ENCODE measurements at places on chromosomes 1 and 21. TPM values are rescaled to one million over a fixed set of nuclear protein-coding genes. Genes with fewer than 3 reads are reported as not detected.

- DNase-seq: no peak
Measured at GRCh38 chr1:209689477-209689876, 14.3 kb downstream of the G0S2 start.

DNA sequence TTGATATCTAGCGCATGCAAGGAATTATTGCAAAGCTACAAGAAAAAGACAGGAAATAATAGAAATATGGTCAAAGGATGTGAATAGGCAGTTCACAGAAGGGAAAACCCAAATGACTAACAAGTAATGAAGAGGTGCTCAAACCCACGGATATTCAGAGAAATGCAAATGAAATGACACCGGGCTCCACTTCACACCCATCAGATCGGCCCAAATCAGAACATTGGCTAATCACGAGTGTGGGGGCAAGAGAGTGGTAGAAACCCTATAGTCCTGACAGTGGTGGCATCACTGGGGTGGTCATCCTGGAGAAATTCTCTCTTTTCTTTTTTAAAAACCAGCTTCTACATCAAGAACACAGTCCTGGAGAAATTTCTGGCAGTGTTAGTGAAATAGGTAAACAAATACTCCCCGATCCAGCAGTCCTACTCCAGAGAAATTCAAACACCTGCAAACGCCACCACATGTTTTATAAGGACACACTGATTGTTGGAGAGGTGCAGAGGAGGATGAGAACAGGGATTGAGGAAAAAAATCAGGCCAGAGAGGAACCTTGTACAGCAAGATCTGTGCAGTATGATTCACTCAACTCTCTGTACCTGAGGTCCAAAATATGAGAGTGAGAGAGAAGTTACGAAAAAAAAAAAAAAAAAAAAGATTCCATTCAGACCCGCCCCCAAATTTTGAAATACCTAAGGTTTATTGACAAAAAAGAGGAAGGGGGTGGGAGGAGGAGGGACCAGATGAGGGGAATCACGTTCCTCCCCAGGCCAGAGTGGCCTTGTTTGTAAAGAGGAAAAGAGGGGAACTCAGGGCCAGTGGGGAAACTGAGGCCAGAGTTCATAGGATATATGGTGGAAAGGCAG lies 9.2 kb upstream of the TNFRSF1B start:
- DNase-seq: no peak

DNA sequence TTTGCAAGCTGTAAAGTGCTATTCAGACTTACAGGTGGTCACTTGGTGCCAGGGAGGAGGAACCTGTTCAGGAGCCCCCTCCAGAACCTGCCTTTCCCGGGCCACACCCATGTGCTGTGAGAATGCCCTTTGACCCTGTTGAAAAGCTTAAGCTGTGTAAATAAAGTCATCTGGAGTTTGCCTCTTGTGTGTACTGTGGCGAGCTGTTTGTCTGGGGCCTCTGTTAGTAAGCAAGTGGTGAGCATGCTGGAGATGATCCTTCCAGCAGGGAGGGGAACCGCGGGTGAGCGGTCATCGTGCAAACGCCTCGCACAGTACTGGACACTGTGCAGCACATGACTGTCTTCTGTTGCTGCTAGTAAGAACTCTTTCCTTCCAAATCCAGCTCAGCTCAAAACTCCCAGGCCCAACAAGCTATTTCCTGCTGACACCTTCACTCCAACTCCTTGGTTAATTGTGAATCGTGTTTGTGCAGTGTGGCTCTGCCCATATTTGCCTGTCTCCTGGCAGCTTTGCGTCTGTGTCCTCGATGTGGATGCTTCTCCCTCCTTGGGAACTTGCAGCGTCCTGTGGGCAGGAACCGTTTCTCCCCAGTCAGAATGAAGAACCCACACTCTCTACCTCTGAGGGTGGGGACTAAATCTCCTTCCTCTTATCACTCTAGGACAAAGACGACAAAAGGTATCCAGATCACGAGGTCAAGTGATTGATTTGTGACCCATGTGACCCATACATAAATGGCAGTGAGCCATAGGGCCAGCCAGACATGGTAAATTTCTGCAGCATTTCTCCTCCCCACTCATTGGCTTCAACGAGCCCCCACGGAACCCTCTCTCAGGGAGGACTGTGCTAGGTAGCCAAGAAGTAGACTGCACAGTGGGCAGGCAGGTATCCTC lies 13.9 kb upstream of the BTG2 start:
- DNase-seq: no peak

DNA sequence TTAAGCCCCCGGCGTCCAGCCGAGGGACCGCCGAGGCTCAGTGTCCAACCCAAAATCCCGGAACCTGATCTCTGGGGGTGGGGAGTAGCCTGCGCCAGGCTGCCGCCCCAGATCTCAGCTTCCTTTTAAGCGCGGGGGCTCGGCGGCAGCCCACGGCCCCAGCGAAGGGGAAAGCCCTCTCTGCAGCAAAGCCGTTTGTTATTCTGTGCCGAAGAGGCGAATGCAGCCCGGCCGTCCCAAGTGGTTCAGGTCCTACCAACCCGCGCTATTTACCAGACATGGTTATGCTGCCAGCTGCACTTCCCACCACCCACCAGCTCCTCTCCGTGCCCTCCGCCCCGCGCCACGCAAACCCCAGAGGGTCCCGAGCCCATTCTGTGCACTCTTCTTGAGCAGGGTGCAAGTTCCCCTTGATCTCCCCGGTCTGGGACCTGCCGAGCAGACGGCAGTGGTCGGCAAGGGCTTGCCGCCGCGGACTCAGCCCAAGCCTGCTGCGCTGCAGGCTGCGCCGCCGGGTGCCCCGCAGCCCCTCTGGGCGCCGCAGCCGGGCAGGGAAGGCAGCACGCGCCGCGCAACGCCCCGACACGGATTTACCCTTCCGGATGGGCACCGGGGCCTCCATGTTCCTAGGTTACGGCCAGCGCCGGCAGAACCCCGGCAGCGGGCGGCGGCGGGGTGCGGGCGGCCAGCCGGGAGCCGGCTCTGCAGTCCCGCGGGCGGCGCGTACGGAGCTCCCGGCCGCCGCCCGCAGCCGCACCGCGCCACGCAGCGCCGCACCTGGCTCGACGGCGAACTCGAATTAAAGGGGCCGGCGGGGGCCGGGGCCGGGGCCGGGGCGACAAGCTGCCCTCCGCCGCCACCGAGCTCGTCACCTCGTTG lies 738 bp upstream of the KCNA2 start:
- DNase-seq: no peak

DNA sequence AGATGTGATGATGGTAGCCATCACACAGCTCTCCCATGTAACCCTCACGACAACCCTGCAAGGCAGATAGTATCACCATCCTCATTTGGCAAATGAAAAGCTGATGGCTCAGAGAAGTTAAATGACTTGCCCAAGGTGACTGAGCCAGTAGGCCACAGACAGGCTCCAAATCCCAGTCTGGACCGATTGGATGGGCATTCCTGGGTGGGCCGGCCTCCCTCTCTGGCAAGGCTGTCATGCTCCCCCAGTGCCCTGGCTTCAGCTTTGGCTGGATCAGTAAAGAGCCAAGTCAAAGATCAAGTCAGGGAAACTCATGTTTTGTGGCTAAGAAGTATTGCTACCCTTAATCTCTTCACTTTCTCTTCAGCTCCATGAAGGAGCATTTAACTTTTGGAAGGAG lies 41.2 kb downstream of the CDCP2 start:
- DNase-seq: no peak

DNA sequence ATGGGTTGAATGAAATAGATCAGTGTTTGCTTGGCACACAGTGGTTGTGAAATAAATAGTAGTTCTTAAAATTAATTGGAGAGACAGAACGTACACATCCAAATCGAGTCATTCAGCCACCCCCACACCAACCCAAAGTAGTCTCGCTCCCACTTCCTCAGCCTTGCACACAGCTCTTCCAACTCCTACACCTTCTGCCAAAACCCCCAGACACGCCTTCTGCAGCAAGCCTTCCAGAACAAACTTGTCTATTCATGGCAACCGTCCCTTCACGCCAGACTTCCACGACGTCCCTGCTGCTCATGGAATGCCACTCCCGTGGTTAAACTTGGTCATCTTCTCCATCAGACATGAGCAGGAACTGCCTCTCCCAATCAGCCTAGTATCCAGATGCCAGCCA lies 37.5 kb upstream of the RD3 start:
- DNase-seq: no peak

DNA sequence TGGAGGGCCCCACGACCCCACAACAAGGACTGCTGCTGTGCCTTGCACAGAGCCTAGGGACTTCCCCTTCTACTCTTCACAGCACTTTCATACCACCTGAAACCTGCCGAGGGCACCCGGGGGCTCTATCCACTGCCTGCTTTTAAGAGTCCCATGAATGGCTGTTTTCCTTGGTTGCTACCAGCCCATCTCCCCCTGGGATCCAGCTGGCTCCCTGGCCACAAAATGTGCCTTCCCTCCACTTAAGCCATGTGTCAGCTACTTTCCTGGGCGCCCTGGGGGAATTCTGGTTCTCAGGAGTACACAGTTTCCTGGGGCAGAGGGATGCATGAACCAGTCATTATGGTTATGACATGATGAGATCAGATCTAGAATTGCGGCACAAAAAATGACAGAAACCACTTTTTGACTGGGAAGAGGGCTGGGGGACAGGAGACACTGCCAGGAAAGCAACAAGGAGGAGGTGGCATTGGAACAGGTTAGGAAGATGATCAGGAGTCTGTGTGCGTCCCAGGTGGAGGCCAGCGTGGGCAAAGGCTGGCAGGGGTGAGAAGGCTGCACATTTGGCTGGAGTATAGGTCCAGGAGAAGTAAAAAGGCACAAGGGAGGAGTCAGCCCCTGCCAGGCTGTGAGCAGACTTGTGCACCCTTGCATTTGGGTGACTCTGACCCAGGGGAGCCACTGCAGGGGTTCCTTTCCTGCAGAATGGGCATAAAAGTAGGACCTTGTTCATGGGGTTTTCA lies 3.2 kb upstream of the TNFRSF8 start:
- DNase-seq: no peak

GRCh38 chr21:45864436-45864835 lies 117.1 kb upstream of the COL6A1 start:
- no peak for DNase-seq

DNA sequence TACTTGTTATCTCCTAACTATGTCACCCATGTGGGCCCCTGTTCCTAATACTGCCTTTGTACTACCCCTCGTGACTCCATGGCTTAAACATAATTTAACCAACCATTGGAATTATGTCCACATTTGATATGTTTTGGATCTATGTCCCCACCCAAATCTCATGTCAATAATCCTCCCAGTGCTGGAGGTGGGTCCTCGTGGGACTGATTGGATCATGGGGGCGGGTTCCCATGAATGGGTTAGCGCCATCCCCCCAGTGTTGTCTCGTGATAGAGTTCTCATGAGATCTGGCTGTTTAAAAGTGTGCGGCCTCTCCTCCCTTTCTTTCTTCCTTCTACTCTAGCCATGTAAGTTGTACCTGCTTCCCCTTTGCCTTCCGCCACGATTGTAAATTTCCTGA lies 9.8 kb downstream of the CBR1 start:
- DNase-seq: no peak

DNA sequence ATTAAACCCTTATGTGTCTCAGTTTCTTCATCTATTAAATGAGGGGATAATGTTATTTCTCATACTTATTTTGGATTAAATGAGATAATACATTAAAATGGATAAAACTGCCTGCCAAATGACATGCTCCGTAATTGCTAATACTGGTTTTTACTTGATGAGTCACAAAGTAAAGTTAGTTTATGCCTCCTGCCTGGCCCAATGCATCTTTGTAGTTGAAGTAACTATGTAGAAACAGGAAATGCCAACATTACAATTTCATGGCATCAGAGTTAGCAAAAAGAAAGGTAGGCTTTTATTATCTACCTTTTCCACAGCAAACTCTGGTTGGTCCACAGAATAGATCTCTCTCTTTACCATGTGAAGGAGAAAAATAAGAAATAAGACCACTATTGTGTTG lies 214.5 kb downstream of the TBX15 start:
- no peak for DNase-seq

DNA sequence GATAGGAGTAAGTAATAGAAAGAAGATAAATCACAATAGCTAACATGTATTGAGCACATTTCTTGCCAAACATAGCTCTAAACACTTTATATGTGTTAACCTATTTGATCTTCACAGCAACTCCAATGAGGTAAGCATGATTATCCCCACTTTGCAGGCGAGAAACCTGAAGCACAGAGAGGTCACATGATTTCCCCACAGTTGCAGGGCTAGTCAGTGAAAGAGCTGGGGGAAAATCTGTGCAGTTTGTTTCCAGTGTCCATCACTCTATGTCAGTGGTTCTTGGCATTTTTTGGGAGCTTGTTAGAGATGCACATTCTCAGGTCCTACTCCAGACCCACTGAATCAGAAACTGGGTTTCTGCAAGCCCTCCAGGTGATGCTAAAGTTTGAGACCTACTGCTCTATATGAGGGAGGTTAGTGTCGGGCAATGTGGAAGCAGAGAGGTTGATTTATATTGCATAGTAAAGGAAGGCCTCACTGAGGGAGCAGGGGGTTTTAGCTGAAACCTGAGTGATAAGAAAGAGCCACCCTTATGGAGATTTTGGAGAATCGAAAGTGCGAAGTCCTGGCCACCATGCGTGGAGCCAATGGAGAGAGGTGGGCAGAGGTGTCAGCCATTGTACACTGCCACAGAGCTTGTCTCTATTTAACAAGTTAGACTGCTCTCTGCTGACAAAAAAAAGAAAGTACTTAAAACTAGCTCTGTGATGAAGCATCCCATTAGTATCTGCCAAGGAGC lies 20.9 kb downstream of the MCOLN3 start:
- DNase-seq: no peak

GRCh38 chr1:204296431-204296988 lies 63.2 kb downstream of the PLEKHA6 start:
- DNase-seq: no peak

GRCh38 chr21:36922861-36923260 lies 43.6 kb downstream of the HLCS start:
- DNase-seq: no peak

- no peak for DNase-seq
Measured at GRCh38 chr1:19559641-19560040, 74.3 kb upstream of the CAPZB start.

BRINP3 gene
- total RNA-seq: 0.09 TPM

ZNF687 gene
- 37.2 TPM for total RNA-seq

RBP7 gene
- 2.2 TPM for total RNA-seq

AGBL4 gene
- total RNA-seq: 0.42 TPM
